Stimulated activated CD8-positive, alpha-beta memory T cell treated with anti-CD3 and anti-CD28 coated beads, Interleukin-7, amount 100 ng/mL, for 4 hours (primary cell): ENCODE measurements at places on chromosomes 5 and 9.

DNA sequence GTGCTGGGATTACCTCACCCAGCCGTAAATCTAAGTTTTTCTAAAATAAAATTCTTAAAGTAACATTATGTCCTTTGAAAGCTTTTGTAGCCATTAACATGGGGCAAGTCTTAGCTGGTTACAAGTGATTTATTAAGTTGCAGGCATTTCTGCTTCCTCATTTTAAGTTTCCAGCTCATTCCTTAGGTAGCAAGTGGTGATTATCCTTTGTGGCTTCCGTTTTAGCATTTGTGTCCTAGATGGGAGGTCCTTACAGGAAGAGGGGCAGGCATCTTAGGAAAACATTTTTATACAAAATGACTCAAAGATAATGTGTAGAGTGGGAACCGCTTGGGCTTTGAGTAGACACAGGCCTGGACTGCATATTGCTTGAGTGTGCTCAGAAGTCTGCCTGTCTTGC lies 35.0 kb upstream of the ROPN1L start:
- DNase-seq = no peak

GRCh38 chr9:79637177-79637925 lies 65.6 kb downstream of the TLE4 start:
- DNase-seq = no peak

- no peak for DNase-seq
Observed at GRCh38 chr5:108251350-108251749, 130.5 kb downstream of the FBXL17 start.

GRCh38 chr5:97101189-97101910 lies 41.1 kb downstream of the LIX1 start:
- no peak for DNase-seq

DNA sequence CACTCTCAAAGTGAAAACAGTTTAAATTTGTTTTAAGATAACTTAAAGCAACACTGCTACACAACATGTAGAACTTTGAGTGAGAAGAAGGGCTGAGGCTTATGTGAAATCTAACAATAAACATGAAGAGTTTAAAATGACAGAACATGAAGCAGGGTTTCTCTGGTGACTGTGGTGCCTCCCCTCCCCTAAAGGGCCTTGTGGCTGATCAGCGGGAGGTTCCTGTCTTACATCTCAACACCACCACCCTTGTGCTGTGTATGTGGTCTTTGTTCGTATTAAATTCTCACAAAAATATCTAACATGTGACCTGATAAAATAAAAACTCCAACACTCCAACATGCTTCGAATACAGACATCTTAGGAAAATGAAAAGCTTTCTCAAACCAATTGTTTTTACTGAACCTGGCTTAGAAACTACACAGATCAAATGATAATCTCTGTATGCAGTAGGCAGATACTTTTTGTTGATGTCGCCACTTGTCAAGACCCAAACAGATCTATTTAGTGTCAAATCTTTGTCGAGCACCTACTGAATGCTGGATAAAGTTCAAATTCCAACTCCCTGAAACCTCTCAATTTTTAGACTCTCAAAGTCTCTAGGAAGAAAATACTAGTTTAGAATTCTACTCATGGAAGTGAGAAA lies 9.9 kb upstream of the IQGAP2 start:
- no peak for DNase-seq

- DNase-seq = no peak
Observed at GRCh38 chr5:58466939-58467338, 7.1 kb upstream of the PLK2 start.

GRCh38 chr5:2011481-2012411 lies 129.0 kb upstream of the IRX4 start:
- no peak for DNase-seq

DNA sequence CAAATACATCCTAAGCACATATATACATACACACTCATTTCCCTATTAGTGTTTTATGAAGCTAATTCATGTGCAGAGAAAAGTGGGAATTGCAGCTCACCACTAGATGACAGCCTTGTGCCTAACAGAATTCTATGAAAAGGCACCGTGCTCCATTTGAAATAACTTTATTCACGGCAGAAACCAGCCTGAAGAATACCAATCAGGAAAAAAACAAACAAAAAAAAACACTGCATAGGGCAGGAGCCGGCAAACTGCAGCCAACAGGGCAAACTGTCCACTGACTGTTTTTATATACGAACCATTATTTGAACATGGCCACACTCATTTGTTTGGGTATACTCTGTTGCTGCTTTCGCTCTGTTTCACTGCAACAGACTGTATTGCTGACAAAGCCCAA lies 33.6 kb downstream of the ERMP1 start:
- DNase-seq = no peak

GRCh38 chr5:15539951-15540350 lies 40.0 kb downstream of the FBXL7 start:
- DNase-seq = no peak

DNA sequence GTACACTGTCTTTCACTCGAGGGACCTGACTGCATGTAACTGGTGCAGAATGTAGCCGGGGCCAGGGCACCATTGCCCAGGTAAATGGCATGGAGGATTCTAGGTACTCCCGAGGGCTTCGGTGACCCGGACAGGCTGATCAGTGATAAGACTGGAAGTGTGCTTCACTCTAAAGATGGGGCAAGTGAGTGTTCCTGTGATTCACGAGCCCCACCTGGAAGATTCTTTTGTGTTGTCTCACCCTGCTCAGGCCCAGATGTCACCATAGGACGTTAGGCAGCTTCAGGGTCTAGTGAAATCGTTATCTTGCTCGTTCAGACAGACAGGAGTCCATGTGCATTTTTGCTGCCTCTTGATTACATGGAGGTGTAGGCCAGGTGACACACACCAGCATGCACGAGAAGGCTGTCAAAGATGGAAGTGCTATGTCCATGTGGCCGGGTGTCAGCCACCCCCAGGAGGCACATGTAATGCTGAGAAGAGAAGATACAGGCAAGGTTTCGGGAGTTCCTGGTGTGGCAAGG lies 73.9 kb downstream of the WNK2 start:
- DNase-seq = no peak

DNA sequence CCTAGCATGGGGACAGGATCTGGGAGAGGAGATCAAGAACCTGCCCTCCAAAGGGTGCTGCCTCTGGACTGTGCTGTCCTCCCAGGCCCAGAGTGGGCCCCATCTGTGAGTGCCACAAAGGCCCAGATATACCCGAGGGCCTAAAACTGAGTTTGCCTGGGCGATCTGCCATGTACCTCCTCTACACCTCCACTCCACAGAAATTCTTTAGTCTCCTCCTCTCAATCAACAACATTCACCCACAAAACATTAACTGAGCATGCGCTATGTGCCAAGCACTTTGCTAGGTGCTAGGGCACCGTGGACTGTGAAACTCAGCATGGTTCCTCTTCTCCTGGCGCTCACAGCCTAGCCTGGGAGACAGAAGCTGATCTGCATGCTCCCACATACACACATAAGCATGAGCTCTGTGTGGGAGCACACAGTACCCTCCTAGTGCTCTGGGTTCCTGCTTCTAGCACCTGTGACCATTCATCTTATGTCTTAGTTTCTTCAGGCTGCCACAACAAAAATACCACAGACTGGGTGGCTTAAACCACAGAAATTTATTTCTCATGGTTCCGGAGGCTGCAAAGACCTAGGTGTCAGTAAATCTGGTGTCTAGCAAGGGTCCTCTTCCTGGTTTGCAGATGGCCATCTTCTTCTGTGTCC lies 82.0 kb upstream of the FSTL4 start:
- no peak for DNase-seq

DNA sequence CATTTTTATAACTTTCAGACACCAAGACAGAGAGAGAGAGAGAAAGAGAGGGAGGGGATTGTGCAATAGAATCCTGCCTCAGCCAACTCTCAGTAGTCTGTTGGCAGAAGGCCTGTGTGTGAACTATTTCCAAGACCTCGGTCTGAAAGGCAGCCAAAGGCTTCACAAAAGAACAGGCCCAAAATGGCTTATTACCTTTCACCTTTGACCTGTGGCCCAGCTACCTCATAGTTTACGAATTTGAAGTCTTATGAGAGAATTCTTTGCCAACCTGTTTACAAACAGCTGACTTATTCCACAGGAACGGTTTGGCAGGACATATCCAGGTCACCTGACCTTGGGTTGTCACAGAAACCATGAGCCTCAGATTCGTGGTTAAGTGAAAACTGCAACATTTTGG lies 48.6 kb downstream of the NR2F1-AS1 start:
- DNase-seq = no peak

DNA sequence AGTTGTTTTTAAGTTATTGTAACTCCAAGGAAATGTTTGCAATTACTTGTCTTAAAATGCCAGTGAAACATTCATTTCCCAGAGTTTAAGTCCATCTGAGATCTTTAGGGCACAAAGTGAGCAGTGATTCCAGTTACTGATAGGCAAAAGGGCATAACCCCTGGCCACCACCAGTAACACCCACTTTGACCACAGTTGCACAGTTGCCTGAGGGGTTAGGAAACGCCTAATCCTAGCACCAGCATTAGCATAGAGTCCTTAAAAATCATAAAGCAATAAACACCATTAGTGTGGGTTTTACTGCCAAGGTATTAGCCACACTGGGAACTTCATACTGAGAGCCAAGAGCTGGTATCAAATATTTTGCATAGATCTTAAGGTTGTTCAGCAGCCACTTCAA lies 143.9 kb downstream of the SNCAIP start:
- DNase-seq = no peak

DNA sequence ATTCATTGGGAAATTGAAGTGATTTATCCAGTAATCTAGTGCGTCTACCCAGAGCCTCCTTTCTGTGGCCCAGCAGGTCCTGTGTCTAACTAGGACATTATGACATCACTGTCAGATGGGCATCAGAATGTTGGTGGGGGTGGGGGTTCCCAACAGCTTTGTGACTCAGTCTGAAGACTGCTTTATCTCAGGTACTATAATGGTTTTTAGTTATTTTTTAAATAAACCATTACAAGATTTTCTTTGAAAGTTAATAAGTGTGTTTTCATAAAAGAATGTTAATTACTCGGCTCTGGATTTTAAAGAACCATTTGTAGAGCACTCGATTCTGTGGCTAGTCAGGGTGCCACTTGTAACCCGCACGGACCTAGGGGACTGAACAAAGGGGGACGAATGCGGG lies at the start of gene EQTN:
TSS of gene EQTN (minus strand) at position 101 of the 400 bp plus-strand sequence. CDS start at position 6, 95 bp downstream.
- DNase-seq = no peak

GRCh38 chr5:169300468-169301385 lies at the start of gene SLIT3:
Gene SLIT3 (minus strand): TSS chr5:169301139. CDS start chr5:169300709, 430 bp downstream.
- no peak for DNase-seq

- DNase-seq = no peak
Observed at GRCh38 chr9:130901498-130902203, 5.0 kb upstream of the QRFP start.

- DNase-seq = no peak
Observed at GRCh38 chr5:102858808-102859207, 103.7 kb downstream of the PAM start.

- DNase-seq = no peak
Observed at GRCh38 chr5:172525996-172526360, 71.7 kb upstream of the SH3PXD2B start.

- no peak for DNase-seq
Observed at GRCh38 chr5:172407241-172407691, 47.1 kb downstream of the SH3PXD2B start.

DNA sequence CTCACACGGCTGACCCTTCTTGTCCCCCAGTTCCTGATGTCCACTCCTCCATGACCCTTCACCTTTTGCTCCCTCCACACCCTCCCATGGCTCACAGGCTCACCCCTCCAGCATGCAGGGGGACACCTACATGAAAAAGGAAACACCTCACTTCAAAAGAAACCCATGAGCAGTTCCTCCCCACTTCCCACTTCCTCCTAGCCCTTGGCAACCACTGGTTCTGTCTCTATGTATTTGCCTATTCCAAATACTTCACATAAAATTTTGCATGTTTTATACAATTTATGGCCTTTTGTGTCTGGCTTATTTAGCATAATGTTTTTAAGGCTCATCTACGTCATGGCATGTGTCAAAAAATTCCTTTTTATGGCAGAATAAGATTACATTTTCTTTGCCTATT lies 100.2 kb upstream of the S1PR3 start:
- no peak for DNase-seq

DNA sequence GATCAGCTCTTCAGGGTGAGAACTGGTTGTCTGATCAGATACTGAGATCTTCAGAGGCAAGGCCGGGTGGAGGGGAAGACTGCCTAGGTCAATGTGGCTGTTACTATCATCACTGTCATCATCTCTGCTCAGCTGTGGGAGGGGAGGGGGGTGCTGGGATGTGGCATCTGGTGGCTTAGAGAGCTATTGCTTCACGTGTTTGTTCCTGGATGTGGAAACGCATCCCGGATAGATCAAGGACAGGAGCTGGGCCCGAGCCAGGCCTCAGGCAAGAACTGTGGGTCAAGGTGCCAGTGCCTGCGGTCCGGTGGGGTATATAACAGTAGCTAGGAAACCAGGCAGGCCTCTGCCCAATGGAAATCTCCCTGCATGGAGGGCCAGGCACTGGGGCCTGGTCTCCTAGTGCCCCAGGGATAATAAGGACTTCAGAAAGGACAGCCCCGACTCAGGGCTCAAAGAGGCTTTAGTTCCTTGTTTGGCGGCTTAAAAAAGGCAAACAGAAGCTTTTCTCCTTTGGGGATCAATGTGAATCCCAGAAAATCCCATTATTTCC lies 30.3 kb upstream of the TIFAB start:
- no peak for DNase-seq

DNA sequence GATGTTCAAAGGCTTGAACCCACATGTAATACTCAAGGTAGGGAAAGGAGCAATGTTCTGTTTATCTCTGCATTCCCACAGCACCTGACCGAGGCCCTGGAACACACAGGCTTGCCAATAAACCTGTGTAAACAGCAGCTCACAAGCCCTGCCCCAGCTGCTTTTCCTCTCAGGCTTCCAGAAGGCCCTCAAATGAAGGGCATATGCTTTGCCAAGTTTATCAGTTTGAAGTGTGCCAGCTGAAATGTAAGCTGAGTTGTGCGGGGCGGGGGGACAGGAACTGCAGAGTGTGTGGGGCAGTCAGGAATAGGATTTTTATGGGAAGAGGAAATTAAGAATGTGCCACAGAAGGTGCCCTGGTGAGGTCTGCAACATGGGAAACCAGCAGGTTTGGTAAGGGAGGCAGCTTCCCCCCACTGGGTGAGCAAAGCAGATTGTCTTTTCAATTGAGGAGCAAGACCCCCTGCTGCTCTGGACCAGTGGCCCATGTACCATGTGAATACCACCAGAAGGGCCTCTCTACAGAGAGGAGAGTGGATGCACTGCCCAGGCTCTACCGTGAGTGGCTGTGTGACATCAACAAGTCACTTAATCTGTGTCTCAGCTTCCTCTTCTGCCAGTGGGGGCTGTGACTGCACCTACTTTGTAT lies 194.8 kb downstream of the SPOCK1 start:
- no peak for DNase-seq

DNA sequence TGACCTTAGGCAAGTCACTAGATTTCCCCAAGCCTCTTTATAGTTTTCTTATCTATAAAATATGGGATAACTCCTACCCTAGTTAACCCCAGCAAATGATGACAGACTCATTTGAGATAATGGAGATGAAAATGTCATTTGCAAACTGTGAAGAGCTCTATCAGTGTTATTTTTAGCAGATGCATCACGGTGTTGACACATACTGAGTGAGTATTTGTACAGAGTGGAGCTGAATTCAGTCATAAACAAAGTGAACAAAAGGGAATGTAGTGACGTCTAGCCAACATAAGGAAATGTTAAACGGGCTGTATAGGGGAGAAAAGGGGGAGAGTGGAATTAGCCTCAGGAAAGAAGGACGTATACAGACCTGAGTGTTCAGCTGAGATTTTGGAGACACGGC lies 75.9 kb downstream of the NMUR2 start:
- no peak for DNase-seq

GRCh38 chr5:96067894-96068614 lies 106.4 kb upstream of the ELL2 start:
- DNase-seq = no peak

GRCh38 chr9:125829743-125830142 lies 82.6 kb downstream of the PBX3 start:
- peak; percentile 35 for DNase-seq
